ENCODE measurements at places on chromosomes 16 and 17.

GRCh38 chr16:21610006-21610544, 10.7 kb downstream of the METTL9 start:
- no peak for DNase-seq

- DNase-seq, result no peak
These were observed 197.1 kb downstream of the BCAS3 start for GRCh38 chr17:60874772-60875171.

GRCh38 chr17:77388384-77389306, 247.9 kb downstream of the SEC14L1 start:
- peak; percentile 54 for DNase-seq

DNA sequence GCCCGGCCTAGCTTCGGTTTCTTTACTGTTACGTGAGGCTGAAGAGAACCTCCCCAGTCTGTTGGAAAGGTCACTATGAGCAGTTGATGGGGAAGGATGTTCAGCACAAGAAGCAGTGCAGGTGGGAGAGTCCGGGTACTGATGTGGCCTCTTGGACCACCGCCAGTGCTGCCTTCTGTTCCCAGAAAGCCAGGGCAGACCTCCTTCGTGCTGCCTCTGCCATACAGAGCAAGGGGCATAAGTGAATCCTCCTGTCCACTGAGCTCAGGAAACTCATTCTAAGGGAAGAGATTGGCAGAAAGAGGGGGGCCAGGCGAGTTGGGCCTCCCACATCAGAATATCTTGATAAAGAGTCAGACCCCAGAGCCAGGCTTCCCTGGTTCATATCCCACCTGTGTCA, 3.7 kb downstream of the PPP4C start:
- no peak for DNase-seq

- DNase-seq, result peak; percentile 62
These were observed 10.3 kb downstream of the ZNF18 start for GRCh38 chr17:11986942-11987329.

GRCh38 chr17:16924696-16925440, 47.0 kb downstream of the TNFRSF13B start:
- no peak for DNase-seq

- DNase-seq, result no peak
These were observed 56.1 kb upstream of the MAF start for GRCh38 chr16:79656553-79657115.

DNA sequence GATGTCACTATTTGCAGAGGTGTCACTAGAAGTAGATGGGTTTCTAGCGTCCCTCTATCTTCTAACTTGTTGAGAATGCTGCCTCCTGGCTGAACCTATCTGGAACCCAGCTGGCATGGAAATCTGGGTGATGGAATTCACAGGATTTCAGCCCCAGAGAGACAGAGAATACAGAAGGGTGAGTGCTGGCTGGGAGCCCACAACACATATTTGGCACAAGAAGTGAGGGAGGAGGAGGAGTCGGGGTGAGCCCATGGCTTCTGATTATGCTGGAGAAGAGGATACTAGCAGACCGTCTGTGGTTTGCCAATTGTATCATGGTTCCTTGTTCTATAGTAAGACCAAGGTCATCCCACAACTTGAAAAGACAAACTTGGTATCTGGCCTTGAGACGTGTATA, 557.8 kb upstream of the SALL1 start:
- DNase-seq, result no peak

DNA sequence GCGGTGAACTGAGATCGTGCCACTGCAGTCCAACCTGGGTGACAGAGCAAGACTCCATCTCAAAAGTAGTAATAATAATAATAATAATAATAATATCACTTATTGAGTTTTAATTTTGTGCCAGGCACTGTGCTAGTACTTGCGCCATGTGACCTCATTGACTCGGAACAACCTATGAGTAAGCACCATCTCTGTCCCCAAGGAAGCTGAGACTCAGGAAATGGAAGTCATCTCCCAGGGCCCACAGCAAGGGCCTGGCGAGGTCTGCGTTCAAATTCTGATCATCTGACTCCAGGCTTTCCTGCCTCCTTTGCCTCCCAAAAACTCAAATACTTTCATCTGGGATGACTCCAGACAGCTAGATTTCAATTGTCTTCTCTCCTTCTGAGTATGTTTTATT, 162.9 kb downstream of the SEC14L1 start:
- DNase-seq, result peak; percentile 54

DNA sequence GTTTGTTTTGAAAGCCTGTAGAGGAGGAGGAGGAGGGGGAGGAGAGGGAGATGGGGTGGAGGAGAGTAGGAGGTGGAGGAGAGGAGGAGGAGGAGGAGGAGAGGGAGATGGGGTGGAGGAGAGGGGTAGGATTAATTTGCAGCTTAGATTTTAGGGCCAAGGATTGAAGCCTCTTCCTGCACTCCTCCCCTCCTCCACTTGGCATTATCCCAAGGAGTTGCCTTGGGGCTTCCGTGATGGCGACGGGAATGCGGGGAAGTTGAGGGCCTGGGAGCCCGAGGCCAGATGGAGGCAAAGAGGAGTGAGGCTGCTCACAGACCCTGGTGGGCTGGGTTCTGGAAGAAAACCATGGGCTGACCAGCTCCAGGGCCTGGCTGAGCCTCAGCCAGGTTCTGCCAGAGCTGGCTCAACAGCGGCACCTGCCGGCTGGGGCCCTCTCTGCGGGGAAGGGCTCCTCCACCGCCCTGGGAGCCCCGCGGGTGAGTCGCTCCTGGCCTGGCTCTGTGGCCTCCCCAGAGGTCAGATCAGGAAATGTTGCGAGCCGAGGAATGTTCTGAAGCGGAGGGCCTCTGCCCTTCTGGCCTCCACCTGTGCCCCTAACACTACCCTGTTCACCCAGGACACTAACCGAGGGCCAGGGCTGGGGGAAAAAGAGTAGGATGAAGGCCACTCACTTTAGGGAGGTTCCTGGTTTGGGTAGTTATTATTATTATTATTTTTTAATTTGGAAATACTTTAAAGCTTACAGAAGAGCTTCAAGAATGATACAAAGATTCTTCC, 23.9 kb upstream of the FMNL1 start:
- peak; percentile 84 for DNase-seq

Data from lung microvascular endothelial cell (primary cell).